CD4-positive, alpha-beta T cell treated with Interleukin-10 for 1 hour (primary cell): ENCODE measurements at places on chromosomes 3 and 15.
A peak's percentile ranks its signal among the peaks of the same experiment; 100 is the strongest.

- DNase-seq, result no peak
Measured at GRCh38 chr3:18246336-18247060, 178.6 kb downstream of the SATB1 start.

- no peak for DNase-seq
Measured at GRCh38 chr3:187267306-187267705, 24.2 kb downstream of the MASP1 start.

- DNase-seq, result no peak
Measured at GRCh38 chr3:13065727-13066126, 7.5 kb downstream of the IQSEC1 start.

DNA sequence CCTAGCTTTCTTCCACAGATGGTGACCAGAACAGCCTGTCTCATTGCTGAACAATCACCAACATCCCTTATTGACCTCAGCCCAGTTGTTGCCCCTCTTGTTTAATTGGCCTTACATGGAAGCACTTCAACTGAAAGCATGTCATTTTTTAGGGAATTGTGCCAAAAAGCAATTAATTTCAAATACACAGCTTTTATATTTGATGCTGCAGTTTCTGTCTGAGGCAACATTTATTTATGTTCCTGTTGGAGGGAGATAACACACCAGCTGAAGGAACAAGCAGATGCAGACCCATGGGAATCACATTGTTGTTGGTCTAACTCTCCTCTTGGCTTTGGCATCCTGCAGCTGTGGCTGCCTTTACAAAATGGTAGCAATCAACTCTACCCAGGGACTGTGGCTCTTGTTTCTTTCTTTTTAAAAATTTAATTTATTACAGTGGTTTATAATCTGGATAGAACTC, 498.1 kb upstream of the RGMA start:
- DNase-seq, result no peak

DNA sequence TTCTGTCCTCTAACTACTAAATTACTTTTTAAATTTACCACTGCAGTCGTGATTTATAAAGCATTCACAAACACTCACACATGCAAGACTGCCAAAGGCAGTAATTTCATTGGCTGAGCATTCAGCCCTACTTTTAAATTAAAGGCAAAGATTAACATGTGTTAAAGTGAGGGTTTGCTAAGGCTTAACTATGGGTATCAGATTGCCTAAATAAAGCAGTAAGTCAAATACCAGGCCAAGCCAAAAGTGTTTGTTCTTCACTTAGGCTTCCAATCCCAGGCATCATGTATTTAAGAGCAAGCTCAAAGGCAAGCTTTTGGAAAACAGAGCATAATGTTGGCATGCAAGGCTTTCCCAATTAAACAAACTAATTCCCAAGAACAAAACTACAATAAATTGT, 187.3 kb downstream of the SUCNR1 start:
- no peak for DNase-seq

GRCh38 chr3:184734903-184735701, 23.2 kb upstream of the MAGEF1 start:
- DNase-seq, result no peak

- no peak for DNase-seq
Measured at GRCh38 chr15:73436613-73437012, 6.4 kb upstream of the REC114 start.

DNA sequence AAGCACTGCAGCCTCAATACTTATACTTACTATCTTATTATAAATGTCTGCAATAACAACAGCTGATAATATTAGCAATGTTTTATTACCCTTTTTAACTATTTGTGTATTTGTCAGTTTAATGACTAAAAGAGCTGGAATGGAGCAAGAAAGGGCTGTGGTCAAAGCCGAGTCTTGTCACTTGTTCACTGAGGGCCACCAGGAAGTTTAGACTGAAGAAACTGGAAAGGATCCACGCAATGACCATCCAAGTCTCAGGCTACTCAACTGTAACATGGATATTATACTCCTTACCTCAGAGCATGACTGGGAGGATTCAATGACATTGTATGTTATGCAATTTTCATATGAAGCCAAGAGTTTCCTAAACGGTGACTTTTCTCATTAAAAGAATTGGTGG, 90.4 kb downstream of the TJP1 start:
- DNase-seq, result no peak

- no peak for DNase-seq
Measured at GRCh38 chr3:126527006-126527405, 3.1 kb downstream of the CHST13 start.

- DNase-seq, result no peak
Measured at GRCh38 chr15:29457729-29458128, 188.1 kb upstream of the NSMCE3 start.

DNA sequence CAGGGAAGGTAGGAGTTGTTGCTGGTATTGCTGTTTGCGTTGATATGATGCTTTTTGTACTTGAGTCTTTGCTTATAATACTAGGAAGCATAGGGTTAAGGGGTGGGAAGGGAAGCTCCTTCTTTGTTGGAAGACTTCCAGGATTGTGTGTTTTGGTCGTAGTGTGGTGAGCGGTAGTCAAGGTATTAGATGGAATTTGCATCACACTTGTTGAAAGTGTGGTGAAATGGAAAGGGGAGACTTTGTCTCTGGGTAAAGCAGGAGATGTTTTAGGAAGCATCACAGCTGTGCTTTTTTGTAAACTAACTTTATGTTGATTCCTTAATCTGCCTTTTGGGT, 14.9 kb downstream of the IGSF10 start:
- DNase-seq, result no peak

DNA sequence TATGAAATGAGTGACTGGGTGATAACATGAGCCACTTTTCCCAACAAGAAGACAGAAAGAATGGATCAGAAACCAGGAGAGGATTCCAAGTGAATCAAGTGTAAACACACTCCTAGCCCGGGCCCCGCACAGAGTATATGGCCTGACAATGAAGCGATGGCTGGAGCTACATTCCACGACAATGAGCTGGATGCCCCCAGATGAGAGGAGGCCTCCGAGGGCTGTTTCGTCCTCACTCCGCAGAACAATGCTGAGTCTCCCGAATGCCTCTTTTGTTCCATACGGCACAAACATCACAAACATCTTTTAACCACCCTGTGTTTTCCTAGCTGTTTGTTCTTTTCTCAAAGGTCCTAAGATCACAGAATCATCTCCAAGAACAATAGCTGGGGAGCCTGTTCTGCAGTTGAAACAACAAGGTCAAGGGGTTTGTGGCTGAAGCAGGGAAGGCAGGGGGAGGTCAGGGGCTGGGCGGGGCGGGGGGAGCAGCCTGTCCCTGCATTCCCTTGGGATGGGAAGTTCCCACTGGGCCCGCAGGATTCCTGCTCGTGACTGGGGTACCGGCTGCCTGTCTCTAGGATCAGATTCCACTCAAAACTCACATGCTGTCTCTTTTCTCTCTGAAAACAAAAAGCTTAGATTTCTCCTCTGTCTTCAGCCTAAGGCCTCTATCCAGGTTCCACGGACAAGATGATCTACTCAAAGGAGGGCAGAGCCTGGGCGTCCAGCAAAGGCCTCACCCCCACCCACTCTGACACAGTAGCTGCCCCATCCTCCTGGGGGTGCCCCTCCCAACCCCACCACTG, 151.3 kb downstream of the XXYLT1 start:
- DNase-seq, result no peak

GRCh38 chr15:68209735-68210408, 4.7 kb upstream of the CALML4 start:
- DNase-seq, result no peak

DNA sequence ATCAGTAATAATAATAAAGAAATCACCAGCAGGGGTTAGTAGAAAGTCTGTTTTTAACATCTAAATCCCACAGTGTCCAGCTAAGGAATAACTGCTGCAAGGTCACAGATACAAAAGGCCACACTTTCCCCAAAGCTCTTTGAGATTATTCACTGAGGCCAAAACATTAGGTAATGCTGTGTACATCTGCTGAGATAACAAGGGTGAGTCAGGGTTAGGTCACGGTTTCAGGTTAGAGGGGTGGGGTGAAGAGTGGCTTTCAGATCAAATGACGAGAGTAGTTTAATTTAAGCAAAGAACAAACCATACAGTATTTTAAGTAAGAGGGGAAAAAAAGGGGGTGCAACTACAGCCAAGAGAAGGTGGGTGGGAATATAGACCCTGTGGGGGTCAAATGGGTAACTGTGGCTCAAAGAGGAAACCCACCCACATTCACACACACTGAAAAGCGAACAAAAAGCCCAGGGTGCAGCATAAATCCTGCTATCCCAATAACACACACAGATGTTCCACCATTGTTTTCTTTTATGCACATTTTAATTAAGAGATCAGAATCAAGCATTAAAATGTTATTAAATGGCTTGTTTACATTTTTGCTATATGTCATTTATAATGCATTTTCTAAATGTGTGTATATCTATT, 412.9 kb downstream of the TIGIT start:
- DNase-seq, result no peak

- DNase-seq, result no peak
Measured at GRCh38 chr15:89785064-89785773, 9.1 kb downstream of the MESP2 start.

- DNase-seq, result no peak
Measured at GRCh38 chr3:37223576-37223975, 49.2 kb upstream of the LRRFIP2 start.

DNA sequence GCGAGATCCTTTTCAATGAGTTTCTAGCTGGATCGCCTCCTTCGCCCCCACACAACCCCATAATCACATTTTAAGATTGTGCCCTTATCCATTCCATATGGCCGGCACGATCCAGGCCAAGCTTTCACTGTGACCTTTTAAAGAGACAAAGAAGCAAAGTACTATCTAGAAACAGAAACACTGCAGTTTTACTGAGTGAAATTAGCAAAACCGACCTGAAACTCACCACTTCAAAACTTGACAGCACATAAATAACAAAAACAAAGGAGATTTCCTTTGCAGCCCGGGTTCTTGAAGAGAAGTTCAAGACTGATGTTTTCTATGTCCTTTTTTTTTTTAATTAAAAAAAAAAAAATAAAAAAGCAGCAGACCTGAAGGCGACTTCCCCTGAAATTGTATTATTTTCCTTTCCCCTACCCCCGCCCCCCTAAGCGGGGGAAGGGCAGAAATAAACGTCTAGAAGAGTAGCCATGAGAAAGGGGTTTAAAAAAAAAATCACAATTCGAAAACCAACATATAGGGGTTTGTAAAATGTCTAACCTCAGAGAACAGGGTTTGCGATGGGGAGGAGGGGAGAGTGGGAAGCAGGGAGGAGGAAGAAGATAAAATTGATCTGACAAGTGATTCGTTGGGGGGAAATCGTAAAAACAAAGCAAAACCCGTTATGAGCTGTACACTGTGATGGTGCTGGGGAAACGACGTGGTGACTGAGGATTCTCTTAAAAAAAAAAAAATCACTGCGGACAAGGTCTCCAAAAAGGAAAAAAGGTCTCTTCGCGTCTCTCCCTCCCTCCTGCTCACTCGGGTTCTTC, 1.5 kb downstream of the SATB1 start:
- DNase-seq, result peak; percentile 52

DNA sequence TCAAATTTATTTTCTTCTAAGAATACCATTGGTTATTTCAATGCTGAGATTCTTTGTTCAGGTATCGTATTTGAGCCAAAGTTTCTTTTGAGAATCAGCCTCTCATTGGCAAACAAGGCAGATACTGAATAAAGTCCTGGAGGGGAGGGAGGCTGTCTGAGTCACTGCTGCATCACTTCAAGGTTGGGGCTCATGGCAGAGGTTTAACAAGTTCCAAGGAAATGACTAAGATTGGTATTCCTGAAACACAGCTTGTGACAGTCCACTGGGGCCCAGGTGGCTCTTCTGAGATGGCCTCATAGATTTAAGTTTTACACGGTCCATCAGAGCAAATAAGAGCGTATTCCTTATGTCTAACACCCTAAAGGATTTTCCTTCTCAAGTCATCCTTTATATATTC, 213.8 kb upstream of the STAC start:
- no peak for DNase-seq

- DNase-seq, result no peak
Measured at GRCh38 chr15:90141646-90142045, 39.4 kb upstream of the IDH2 start.

GRCh38 chr3:152458376-152459117, 189.8 kb downstream of the MBNL1 start:
- no peak for DNase-seq

DNA sequence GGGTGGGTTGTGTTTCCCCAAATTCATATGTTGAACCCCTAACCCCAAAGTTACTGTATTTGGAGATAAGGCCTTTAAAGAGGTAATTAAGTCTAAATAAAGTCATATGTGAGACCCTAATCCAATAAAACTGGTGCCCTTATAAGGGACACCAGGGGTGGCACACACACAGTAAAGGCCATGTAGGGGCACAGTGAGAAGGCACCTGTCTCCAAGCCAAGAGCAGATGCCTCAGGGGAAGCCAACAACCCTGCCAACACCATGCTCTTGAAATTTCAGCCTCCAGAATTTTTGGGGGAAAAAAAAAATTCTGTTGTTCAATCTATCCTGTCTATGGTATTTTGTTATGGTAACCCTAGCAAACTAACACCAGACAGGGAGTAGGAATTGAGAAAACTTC, 1.5 kb upstream of the GMNC start:
- DNase-seq, result no peak

DNA sequence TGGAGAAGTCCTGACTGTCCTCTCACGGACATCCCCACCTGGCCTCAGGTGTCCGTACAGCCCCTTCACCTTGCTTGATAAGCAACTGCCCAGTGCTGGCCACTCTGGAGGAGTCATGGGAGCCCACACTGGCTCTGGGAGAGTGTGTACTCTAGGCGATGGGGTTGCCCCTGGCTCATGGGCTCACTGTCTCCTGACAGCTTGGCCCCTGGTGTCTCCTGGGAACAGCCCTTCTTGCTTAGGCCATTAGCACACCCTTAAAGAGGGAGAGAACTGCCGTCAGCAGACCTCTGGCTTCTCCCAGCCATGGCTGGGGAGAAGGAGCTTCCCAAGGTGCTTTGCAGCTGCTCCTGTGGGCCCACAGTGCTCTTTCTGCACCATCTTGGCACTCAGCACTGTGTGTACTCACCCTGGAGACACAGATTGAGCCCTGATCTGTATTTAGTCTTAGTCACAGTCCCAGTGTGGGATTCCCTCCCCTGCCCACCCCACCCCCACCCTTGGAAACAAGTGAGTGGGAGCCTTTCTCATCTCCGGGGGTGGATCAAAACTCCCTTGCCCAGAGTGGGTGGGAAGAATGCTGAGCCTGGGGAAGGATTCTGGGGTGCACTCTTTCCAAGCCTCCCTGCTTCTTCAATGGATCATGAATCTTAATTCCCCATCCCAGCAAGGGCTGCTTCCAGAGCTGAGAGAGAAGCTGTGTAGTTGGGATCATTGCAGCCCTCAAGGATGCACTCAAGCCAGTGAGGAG, 83.5 kb upstream of the ADPGK start:
- DNase-seq, result no peak

GRCh38 chr3:183481582-183481981, 53.2 kb upstream of the MCF2L2 start:
- no peak for DNase-seq

GRCh38 chr3:128007033-128007424, 45.2 kb upstream of the SEC61A1 start:
- no peak for DNase-seq

GRCh38 chr3:12920967-12921366, 79.6 kb upstream of the RPL32 start:
- no peak for DNase-seq
